ENCODE measurements at places on chromosomes 4 and X.

DNA sequence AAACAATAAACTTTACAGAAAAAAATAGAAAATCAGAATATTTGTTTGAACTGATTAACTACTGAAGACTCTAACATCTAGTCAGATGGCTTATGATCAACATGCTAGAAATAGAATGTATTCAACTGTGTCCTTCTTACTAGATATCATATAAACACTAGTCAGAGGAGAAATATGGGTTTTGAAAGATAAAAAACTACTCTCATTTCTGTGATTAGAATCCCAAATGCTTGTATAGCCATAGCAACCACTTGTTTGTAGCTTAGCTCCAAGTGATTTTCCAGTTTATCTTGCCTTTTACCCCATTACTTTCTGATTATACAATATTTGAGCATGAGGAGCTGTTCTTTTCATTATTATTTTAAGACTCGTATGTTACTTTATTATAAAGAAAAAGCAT is 31.2 kb downstream of the USP38 start:
- no peak for DNase-seq

DNA sequence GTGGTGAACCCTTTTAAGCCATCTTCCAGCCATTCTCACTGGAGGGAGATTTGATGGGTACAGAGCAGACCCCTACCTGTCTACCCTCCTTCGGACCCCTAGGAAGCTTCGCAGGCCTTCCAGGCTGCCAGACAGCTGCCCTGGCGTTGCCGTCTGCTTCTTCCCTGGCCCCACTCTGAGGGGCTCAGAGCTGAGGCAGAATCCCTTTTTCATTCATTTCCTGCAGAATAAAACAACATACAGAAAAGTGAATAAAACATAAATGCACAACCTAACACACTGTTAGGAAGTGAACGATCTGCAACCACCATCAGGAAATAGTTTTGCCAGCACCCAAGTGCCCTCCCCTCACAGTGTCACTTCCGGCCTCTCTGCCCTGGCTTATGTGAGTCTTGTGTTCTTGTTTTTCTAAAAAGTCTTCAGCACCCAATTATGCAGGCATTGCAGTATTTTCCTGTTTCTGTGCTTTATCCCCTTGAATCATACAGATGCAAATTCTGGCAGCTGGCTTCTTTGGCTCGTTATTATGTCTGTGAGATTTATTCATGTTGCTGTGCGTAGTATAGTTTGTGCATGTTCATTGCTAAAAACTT is 5.6 kb upstream of the ADD1 start:
- peak; percentile 41 for DNase-seq

GRCh38 chr4:28665306-28665705 is 1804.7 kb downstream of the STIM2 start:
- no peak for DNase-seq

- DNase-seq = no peak
These were observed 1.4 kb upstream of the CXCL1 start for GRCh38 chr4:73867783-73868182.

- DNase-seq = no peak
These were observed 123.7 kb downstream of the CBR4 start for GRCh38 chr4:168886351-168886750.

- DNase-seq = no peak
These were observed 106.1 kb downstream of the UCHL1 start for GRCh38 chr4:41362621-41363383.

DNA sequence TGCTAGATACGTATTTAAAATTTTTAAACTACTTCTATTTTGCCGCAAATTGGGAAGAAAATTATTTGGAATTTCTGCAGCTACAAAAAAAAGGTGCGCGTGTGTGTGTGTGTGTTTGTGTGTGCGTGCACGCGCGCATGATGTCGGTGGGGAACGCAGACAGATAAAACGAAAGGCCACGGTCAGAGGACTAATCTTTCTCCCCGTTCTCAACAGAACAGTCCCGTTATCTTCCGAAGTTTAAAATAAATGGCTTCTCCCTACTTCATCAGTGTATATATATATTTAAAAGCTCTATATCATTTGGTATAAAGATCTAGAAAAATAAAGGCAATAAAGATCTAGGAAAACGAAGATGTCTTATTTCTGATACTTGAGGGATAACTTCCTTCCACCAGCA is 1.5 kb downstream of the MGARP start:
- DNase-seq = no peak

DNA sequence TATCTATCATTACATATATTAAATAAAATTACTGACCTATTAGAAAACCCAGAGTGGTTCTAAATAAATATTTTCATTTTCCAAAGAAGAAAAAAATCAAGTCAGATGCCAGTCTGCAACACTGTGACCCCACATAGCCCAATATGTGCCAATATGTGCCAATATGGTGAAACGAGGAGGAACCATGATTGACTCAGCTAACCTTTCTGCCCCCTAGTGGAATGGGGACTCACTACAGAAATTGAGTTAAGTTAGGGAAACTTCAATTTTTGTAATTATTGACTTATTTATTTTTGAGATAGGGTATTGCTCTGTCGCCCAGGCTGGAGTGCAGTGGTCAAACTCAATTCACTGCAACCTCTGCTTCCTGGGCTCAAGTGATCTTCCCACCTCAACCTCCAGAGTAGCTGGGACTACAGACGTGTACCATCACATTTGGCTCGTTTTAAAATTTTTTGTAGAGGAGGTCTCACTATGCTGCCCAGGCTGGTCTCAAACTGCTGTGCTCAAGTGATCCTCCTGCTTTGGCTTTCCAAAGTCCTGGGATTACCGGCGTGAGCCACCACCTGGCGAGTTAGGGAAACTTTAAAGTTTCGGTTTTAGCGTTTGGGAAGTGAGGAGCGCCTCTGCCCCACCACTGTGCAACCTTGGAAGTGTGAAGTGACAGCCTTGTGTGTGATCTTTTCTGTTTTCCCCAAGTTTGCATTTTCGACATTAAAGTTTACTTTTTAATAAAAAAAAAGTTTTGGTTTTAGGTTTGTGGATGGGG is 116.8 kb upstream of the SHISA3 start:
- DNase-seq = no peak

- peak; percentile 55 for DNase-seq
These were observed 5.4 kb upstream of the CCDC120 start for GRCh38 chrX:49053223-49054072.

GRCh38 chr4:8906668-8906970 is 35.0 kb upstream of the HMX1 start:
- no peak for DNase-seq

GRCh38 chr4:38605753-38606586 is 58.0 kb upstream of the KLF3 start:
- DNase-seq = no peak

- no peak for DNase-seq
These were observed 11.2 kb downstream of the USP9X start for GRCh38 chrX:41096339-41096955.

DNA sequence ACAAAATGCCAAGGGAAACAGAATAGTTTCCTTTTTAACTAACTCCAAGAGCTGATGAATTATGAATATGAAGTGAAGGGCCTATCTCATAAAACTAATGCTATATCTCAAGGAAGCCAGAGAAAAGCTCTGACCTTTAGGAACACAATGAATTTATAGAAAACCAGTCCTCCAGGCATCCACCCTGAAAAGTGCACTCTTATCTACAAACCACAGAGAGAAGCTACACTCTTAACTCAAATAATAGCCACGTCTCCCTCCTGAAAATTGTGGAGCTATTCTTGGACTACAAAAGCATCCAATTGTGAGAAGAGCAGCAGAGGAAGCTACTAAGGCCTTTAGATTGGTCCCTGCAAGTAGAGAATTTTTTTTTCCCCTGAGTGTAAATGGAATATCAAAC is 253.9 kb downstream of the IL15 start:
- no peak for DNase-seq

DNA sequence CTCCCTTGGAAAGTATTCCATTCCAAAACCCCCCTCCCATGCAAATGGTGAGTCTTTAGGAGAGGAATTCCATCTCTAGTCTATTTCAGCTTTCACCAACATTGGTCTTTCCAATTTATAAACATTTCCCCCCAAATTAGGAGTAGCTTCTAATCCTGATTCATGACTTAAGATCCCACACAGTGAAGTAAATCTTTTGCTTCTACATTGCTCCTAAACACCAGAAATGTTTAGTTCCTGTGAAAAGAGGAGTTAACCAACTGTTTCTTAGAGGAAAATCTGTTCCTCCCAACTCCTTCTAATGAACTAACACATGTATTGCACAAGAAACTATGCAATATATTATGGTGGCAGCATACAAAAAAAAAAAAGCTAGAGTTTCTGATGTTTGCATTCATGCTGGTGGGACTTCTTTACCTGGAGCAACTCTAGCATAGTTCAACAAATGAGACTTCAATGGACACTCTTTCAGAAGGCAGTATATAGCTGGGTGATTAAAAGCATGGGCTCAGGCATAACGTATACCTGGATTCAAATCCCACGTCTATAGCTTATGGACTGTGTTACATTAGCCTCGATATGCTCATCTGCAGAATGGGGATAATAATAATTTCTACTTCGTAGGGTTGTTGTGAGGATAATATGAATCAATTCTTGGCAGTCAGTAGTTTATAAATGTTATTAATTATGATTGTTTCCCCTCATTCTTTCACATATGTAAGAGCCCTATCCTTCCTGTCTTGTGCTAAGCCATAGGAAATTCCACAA is 131.6 kb upstream of the TMEM164 start:
- no peak for DNase-seq

- no peak for DNase-seq
These were observed 596.3 kb upstream of the TENM3 start for GRCh38 chr4:181646864-181647263.

GRCh38 chr4:112176596-112176995 is 31.3 kb downstream of the FAM241A start:
- DNase-seq = no peak

- DNase-seq = no peak
These were observed 7.2 kb upstream of the CPLX1 start for GRCh38 chr4:833156-833555.

DNA sequence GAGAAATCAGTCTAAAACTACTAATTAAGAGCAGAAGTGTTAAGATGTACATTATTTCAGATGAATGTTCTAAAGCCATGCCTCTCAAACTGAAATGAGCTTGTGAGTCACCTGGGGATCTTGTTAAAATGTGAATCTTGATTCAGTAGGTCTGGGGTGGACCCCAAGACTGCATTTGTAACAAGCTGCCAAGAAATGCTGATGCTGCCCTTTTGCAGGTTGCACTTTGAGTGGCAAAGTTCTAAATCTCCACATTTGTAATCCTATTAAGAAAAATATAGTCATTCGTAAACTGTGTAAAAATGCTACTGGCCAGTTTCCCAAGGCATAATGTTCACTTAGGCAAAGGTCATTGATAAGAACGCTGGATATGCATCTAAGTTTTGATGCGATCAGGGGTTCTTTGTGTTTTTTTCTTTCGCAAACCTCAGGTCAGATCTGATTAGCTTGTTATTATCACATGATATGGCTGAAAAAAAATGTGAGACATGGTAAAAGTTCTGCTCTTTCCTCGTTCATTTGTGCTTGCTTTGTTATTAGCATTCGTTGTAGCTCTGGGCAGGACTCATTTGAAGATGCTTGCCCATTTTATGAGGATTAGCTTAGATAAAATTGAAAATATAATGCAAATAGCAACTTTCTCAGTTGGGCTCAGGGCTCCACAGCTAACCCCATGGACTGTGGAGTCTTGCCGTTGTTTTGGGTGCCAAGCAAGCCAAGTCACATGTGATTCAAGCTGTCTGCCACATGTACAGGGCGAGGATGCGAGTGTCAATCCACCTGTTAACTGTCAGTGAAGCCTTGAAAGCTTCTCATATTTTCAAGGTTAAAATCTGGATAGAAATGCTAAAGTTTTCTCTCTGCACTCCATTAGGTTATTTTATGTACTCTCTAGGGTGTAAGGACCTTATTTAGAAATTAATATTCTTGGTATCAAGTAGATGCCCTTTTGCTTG is 12.1 kb downstream of the TBC1D1 start:
- DNase-seq = no peak

GRCh38 chrX:46743046-46743445 is 15.9 kb downstream of the SLC9A7 start:
- no peak for DNase-seq

DNA sequence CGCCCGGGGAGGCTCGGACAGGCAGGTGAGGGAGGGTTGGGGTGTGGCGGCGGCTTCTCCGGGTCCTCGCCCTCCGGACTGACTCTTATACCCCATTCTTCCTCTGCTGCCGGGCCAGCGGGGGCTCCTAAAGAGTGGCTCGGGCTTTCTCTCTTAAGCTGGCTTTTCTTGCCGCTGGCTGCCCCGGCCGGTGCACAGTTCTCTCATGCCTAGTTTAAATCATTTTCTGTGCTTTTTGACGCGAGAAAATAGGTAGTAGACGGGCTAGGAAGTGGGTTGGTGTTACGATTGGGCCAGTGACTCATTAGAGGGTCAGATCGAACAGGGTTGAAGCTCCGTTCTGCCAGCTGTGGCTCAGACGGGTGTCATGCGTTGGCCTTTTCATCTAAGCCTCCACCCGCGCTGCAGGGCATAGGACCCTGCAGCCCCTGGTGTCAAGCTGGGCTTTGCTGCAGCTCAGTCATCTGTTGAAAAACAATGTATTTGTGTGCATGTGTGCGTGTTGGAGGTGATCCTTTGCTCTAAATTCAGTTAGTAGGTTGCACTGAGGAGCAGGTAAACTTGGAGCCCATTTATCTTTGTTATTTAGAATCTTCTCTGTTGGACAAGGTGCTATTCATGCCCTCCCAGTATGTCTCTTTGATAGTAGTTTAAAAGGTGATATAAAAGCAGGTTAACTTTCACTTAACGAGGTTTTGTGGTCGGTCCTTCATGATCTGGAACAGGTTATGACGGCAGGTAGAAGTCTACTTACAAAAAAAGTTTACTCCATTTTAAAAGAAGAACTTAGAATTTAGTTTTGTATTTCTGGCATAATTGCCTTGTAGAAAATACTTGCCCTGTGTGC is 802 bp downstream of the BMP2K start:
- DNase-seq = peak; percentile 42

DNA sequence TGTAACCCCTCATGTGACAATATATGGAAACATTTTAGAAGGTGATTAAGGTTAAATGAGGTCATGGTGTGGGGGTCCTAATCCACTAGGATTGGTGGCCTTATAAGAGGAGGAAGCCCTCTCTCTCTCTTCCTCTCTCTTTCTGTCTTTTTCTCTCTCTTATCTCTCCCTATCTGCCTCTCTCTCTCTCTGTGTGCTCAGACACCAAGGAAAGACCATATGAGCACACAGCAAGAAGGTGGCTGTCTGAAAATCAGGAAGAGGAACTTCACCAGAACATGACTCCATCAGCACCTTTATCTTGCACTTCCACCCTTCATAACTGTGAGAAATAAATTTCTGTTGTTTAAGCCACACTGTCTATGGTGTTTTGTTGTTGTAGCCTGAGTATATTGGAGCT is 1472.2 kb downstream of the PCDH7 start:
- no peak for DNase-seq

GRCh38 chr4:53712408-53713020 is 121.2 kb upstream of the LNX1 start:
- DNase-seq = no peak

DNA sequence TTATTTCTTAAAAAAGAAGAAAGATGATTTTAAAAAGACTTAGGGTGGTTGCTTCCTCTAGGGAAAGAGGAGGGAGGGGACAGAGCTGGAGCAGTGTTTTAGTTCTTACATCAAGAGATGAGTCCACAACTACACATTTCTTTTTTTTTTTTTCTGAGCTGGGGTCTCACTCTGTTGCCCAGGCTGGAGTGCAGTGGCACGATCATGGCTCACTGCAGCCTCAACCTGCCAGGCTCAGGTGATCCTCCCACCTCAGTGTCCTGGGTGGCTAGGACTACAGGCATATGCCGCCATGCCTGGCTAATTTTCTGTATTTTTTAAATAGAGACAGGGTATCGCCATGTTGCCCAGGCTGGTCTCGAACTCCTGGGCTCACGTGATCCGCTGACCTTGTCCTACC is 17.2 kb downstream of the SH3KBP1 start:
- no peak for DNase-seq

GRCh38 chrX:82218361-82218760 is 1016.5 kb downstream of the SH3BGRL start:
- no peak for DNase-seq

Measured in stimulated activated CD4-positive, alpha-beta T cell treated with anti-CD3 and anti-CD28 coated beads, Interleukin-4, amount 100 ng/mL, for 48 hours (primary cell).